ENCODE measurements at places on chromosomes 3 and 15. TPM values are rescaled to one million over a fixed set of nuclear protein-coding genes. Genes with fewer than 3 reads are reported as not detected.

DNA sequence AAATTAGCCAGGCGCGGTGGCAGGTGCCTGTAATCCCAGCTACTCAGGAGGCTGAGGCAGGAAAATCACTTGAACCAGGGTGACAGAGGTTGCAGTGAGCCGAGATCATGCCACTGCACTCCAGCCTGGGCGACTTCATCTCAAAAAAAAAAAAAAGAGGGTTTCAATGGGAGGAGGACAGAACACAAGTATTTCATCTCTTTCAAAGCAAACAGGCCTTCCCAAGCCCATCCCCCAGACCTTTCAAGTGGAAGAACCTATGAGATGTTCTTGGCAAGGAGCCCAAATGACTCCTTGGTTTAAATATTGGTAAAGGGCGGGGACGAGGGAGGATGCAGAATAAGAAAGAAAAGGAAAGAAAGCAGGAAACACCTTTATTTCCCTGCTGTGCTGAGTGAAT lies 62.2 kb upstream of the MCF2L2 start:
- no peaks in the 10 kb centered on the region for H3K36me3 ChIP-seq
- DNase-seq: no peak

PLAAT1 gene
- polyA plus RNA-seq: not detected

AGTR1 gene
- polyA plus RNA-seq: not detected

SOX14 gene
- polyA plus RNA-seq: not detected

DNA sequence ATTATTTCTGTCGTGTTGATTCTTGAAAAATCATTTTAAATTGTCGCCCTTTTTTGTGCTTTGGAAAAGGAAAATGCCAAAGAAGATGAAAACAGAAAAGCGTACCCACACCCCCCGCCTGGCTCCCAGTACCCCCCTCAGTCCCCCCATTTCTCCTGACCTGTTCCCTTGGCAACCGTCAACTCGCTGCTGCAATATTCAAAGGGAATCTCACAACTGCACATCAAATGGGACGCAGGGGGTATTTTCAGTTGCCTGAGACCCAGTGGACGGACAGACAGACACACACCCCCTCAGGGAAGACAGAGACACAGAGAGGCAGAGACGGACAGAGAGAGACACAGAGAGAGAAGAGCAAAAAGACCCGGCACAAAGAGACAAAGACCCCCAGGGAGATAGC lies 83.5 kb upstream of the PRR20G start:
- H3K27me3 ChIP-seq: no peaks in the 10 kb centered on the region
- no peak for DNase-seq
- no peaks in the 10 kb centered on the region for H3K36me3 ChIP-seq
- no peak overlapping the region for H3K4me3 ChIP-seq

SCG5 gene
- polyA plus RNA-seq: 0.38 TPM

- no peaks in the 10 kb centered on the region for H3K4me1 ChIP-seq
- no peaks in the 10 kb centered on the region for H3K27me3 ChIP-seq
- no peaks in the 10 kb centered on the region for H3K36me3 ChIP-seq
- no peak overlapping the region for H3K4me3 ChIP-seq
- DNase-seq: no peak
Measured at GRCh38 chr3:7271631-7272030, 410.7 kb downstream of the GRM7 start.

C3orf49 gene
- polyA plus RNA-seq: not detected

GRCh38 chr3:173747427-173747826 lies 349.9 kb downstream of the NLGN1 start:
- H3K27me3 ChIP-seq: no peaks in the 10 kb centered on the region
- no peak overlapping the region for H3K27ac ChIP-seq
- DNase-seq: no peak
- no peaks in the 10 kb centered on the region for H3K4me1 ChIP-seq
- no peak overlapping the region for H3K4me3 ChIP-seq
- no peaks in the 10 kb centered on the region for H3K36me3 ChIP-seq

- H3K4me3 ChIP-seq: no peak overlapping the region
- H3K36me3 ChIP-seq: no peaks in the 10 kb centered on the region
- H3K27ac ChIP-seq: no peak overlapping the region
- no peaks in the 10 kb centered on the region for H3K4me1 ChIP-seq
- no peaks in the 10 kb centered on the region for H3K27me3 ChIP-seq
Measured at GRCh38 chr3:194908972-194909371, 223.3 kb downstream of the FAM43A start.

GRCh38 chr3:64685800-64686445 lies 1.9 kb downstream of the ADAMTS9 start:
- no peak overlapping the region for H3K27ac ChIP-seq
- H3K27me3 ChIP-seq: peaks cover 3% of the 10 kb centered on the region
- DNase-seq: no peak

- no peak overlapping the region for H3K4me3 ChIP-seq
- no peak overlapping the region for H3K27ac ChIP-seq
- no peaks in the 10 kb centered on the region for H3K36me3 ChIP-seq
- H3K27me3 ChIP-seq: no peaks in the 10 kb centered on the region
Measured at GRCh38 chr3:189683546-189684255, 52.5 kb downstream of the TP63 start.

C3orf80 gene
- not detected for polyA plus RNA-seq

PRKAR2A gene
- 13.1 TPM for polyA plus RNA-seq

DNA sequence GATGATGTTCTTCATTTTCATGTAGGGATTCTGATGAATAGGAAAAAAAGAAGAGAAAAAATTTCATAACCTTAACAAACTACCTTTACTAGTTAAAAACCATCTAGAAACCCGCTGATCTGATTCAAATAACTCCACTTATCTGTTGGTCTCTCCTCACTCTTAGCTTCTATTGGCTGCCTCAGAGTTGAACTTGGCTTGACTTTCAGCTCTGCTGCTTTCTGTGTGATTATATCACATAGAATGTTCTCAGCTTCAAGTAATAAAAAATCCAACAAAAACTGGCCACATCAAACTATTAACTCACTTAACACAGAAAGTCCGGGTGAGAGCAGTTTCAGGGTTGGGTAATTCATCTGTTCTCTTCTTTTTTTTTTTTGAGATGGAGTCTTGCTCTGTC lies 126.8 kb upstream of the RASGRP1 start:
- peaks cover 34% of the 10 kb centered on the region for H3K4me1 ChIP-seq
- no peaks in the 10 kb centered on the region for H3K36me3 ChIP-seq
- no peak for DNase-seq

- no peak for DNase-seq
- no peaks in the 10 kb centered on the region for H3K36me3 ChIP-seq
- peaks cover 17% of the 10 kb centered on the region for H3K27me3 ChIP-seq
- H3K4me1 ChIP-seq: no peaks in the 10 kb centered on the region
- H3K27ac ChIP-seq: no peak overlapping the region
- H3K4me3 ChIP-seq: no peak overlapping the region
Measured at GRCh38 chr3:43873723-43874122, 183.0 kb downstream of the ABHD5 start.

DBR1 gene
- 17.5 TPM for polyA plus RNA-seq

GRCh38 chr3:53792866-53793265 lies 53.4 kb downstream of the CHDH start:
- no peaks in the 10 kb centered on the region for H3K36me3 ChIP-seq
- no peak for DNase-seq
- no peak overlapping the region for H3K4me3 ChIP-seq

DNA sequence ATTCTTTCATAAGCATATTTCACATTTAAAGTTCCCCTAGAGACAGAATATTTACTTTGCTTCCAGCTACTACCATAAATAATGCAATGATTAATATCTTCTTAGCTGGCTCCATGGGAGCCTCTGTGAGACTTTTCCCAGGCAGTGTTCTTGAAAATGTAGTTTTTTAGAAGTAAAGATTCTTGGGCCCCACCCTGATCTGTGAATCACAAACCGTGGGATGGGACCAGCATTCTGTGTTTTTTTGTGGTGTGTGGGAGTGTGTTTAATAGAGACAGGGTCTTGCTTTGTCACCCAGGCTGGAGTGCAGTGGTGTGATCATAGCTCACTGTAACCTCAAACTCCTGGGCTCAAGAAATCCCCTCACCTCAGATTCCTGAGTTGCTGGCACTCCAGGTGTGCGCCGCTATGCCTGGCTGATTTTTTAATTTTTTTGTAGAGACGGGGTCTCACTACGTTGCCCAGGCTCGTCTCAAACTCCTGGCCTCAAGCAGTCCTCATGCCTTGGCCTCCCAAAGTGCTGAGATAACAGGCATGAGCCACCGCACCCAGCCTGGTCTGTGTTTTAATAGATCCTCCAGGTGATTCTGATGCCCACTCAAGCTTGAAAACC lies 83.0 kb downstream of the KLHL25 start:
- DNase-seq: no peak
- peak overlapping the region; percentile 99 for H3K27ac ChIP-seq
- no peak overlapping the region for H3K4me3 ChIP-seq
- H3K36me3 ChIP-seq: peaks cover 4% of the 10 kb centered on the region
- H3K27me3 ChIP-seq: no peaks in the 10 kb centered on the region

DNA sequence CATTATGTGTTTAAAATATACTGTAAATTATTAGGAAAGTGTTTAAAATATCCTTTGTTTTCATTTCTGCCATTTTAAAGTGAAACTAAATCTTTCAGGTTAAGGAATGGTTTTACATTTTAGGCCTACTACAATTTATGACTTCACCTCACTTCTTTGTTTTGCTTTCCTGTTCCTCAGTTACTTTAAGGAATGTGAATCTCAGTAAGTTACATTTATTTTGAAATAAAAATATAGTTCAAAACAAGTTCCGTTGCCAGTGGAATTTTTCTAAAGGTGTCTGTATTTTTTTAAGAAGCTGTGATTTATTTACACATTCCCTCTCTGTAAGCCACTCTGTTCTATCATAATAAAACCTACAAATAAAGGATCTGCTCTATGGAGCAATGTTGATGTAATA lies 630.9 kb upstream of the AGTR1 start:
- no peaks in the 10 kb centered on the region for H3K4me1 ChIP-seq
- H3K27me3 ChIP-seq: no peaks in the 10 kb centered on the region
- DNase-seq: no peak
- H3K4me3 ChIP-seq: no peak overlapping the region
- no peaks in the 10 kb centered on the region for H3K36me3 ChIP-seq

All from GM12878 (cell line).